ENCODE measurements at places on chromosomes 1 and 21. TPM values are rescaled to one million over a fixed set of nuclear protein-coding genes. Genes with fewer than 3 reads are reported as not detected.

DNA sequence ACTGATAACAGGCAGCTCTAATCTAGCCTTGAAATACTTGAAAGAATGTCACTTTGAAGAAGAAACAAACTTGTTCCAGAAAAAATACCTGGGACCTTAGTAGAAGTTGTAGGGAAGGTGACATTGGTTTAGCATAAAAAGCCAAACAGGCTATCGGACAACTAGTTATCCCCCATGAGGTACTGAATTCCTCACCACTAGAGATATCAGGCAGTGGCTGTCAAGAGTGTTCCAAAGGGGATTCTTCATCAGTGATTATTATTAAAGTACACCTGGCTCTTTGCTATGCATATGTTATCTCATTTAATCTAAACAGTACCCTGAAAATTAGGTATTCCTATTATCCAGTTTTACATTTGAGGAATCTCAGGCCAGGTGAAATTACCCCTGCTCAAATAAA lies 13.1 kb upstream of the HMGN2 start:
- no peak overlapping the region for H3K4me3 ChIP-seq
- H3K36me3 ChIP-seq: no peaks in the 10 kb centered on the region
- no peak for DNase-seq
- no peak overlapping the region for H3K27ac ChIP-seq

GRCh38 chr1:207019161-207019560 lies 13.4 kb downstream of the C1orf116 start:
- no peak overlapping the region for H3K4me3 ChIP-seq
- no peaks in the 10 kb centered on the region for H3K27me3 ChIP-seq
- DNase-seq: no peak
- H3K27ac ChIP-seq: no peak overlapping the region
- H3K4me1 ChIP-seq: no peaks in the 10 kb centered on the region

- no peak for DNase-seq
- no peaks in the 10 kb centered on the region for H3K36me3 ChIP-seq
- H3K27me3 ChIP-seq: no peaks in the 10 kb centered on the region
- H3K27ac ChIP-seq: no peak overlapping the region
- no peak overlapping the region for H3K4me3 ChIP-seq
These were observed 88.4 kb downstream of the OLFML2B start for GRCh38 chr1:161935264-161935663.

GRCh38 chr1:205337481-205337880 lies 15.9 kb upstream of the NUAK2 start:
- peaks cover 5% of the 10 kb centered on the region for H3K4me1 ChIP-seq
- H3K36me3 ChIP-seq: no peaks in the 10 kb centered on the region
- H3K4me3 ChIP-seq: no peak overlapping the region
- no peak for DNase-seq
- peaks cover 8% of the 10 kb centered on the region for H3K27me3 ChIP-seq

DNA sequence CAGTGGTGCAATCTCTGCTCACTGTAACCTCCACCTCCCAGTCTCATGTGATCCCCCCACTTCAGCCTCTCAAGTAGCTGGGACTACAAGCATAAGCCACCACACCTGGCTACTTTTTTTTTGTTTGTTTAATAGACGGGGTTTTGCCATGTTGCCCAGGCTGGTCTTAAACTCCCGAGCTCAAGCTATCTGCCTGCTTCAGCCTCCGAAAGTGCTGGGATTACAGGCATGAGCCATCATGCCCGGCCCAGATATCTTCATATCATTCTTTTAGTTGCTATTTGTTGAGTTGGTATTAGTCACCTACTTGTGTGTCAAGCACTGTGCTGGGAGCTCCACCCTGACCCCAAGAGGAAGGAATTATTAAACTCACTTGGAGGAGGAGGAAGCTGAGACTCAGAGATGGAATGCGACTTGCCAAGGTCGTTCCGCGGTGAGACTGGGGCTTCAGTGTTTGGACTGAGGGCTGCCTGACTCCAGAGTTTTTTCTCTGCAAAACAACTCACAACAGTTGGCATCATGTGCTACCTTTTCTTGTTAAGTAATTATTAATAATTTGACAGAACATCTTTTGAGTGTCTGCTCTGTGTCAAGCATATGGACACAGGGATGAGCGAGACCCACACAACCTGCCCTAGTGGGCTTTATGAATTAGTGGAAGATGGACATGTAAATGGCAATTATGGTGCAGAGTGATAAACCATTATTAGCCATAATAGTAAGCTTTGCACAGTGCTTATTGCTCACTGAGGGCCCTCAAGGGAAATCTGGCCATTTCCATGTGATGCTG lies 132.0 kb downstream of the FOXD2 start:
- H3K36me3 ChIP-seq: no peaks in the 10 kb centered on the region
- DNase-seq: peak; percentile 65
- H3K4me1 ChIP-seq: peaks cover 11% of the 10 kb centered on the region
- no peak overlapping the region for H3K27ac ChIP-seq
- no peak overlapping the region for H3K4me3 ChIP-seq
- H3K27me3 ChIP-seq: no peaks in the 10 kb centered on the region

DNA sequence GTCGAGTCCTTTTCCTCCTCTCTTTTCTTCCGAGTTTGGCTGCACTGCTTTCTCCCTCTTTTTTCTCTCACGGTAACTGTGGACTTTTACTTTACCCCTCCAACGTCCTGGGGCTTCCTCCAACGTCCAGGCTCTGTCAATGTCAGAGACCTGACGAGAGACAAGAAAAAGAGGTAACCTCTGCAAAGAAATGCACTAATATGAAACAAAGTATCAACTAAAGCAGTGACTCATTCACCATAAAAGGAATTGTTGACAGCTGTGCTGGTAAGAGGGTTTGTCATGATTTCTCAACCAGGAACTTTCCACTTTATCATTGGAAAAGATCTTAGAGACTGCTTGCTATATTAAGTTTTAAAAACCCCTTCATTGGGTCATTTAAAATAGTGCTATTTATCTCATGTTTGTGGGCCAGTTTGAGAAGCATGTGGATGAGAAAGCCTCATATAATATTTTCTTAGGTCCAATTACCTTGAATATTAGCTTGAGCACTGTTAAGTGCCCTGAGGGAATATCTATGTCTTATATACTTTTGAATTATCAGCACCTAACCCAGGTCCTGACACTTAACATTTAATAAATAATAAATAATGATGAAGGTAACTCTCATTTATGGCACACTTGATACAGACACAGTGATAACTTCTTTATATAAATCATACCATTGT lies at the start of gene GBP2:
Gene GBP2 (minus strand): TSS at position 202 of the 668 bp plus-strand sequence. CDS start 4,148 bp downstream, outside the sequence.
- no peaks in the 10 kb centered on the region for H3K27me3 ChIP-seq
- no peak within 1 kb of the TSS for H3K4me3 ChIP-seq
- DNase-seq: no peak
- H3K27ac ChIP-seq: no peak within 1 kb of the TSS

SHE gene
- total RNA-seq: not detected

LRP8 gene
- 25.7 TPM for total RNA-seq

ZNF644 gene
- total RNA-seq: 98.1 TPM

FAM167B gene
- total RNA-seq: 5.3 TPM

TMPRSS2 gene
- 0.99 TPM for total RNA-seq

Measured in neural progenitor cell (in vitro differentiated cells).